Stimulated activated CD8-positive, alpha-beta memory T cell treated with anti-CD3 and anti-CD28 coated beads, Interleukin-7, amount 100 ng/mL, for 1 hour (primary cell): ENCODE measurements at places on chromosomes 6 and 20.

- no peak for DNase-seq
These were observed 19.3 kb upstream of the NCR2 start for GRCh38 chr6:41315943-41316620.

DNA sequence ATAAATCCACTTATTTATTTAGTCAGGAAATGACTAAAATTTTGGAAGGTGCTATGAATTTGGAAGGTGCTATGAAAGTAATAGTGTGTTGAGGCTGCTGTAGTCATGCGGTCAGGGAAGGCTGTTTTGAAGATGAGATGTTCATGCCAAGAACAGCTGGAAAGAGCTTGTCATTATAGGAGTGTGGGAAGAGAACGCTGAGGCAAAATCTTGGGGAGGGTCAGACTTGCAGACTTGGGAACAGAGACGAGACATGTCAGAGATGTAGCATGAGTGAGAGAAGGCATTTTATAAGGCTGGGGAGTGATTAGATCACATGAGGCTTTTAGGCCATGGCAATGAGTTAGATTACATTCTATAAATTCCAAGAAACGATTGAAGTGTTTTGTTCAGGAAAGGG, 124.0 kb upstream of the B3GAT2 start:
- no peak for DNase-seq

GRCh38 chr6:108897371-108897770, 49.1 kb downstream of the ARMC2 start:
- no peak for DNase-seq

DNA sequence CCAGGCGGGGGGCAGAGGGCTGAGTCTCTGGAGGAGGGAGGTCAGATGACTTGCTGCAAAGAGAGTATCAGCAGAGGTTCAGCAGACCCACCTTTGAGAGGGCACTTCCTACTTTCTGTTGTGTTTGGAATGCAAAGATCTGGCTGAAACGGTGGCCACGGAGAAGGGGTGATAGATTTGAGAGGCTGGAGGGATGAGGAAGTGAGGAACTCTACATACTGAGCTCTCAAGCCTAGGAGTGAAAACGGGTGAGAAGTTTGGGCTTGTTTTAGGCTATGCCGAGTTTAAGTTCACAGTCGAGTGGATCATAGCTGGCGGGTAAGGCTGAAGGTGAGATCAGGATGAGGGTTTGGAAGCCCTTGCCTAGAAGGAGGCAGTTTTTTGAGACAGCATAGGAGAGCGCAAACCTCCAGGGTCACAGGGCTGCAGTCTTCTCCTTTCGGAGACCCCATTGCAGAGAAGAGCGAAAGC, 477 bp upstream of the ITPA start:
- DNase-seq: no peak

DNA sequence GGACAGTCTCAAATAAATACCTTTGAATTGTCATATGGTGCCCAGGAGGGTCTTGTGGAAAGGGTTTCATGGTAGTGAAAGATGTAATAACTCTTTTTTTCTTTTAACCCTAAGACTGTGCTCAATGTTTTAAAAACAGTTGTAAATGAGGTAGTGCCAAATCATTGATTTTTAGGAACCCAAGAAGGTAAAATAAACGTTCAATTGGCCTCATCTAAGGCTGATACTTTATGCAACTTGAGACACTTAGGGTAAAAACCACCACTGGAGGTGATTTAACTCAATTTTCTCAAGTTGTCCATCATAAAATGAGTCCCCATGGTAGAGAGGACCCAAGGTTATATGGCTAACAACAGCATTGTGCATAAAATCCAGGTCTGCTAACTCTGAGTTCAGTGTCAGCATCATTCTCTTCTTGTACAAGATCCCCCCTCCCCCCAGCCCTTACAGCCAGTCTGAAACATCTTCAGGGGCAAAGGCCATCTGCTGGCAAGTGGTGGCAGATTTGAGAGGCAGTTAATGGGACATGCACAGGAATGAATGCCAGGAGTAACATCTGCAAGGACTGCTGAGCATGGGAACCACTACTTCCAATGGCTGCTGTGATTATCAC, 244.4 kb downstream of the GMPR start:
- DNase-seq: no peak

- DNase-seq: no peak
These were observed 535.0 kb downstream of the RFPL4B start for GRCh38 chr6:112881828-112882780.

DNA sequence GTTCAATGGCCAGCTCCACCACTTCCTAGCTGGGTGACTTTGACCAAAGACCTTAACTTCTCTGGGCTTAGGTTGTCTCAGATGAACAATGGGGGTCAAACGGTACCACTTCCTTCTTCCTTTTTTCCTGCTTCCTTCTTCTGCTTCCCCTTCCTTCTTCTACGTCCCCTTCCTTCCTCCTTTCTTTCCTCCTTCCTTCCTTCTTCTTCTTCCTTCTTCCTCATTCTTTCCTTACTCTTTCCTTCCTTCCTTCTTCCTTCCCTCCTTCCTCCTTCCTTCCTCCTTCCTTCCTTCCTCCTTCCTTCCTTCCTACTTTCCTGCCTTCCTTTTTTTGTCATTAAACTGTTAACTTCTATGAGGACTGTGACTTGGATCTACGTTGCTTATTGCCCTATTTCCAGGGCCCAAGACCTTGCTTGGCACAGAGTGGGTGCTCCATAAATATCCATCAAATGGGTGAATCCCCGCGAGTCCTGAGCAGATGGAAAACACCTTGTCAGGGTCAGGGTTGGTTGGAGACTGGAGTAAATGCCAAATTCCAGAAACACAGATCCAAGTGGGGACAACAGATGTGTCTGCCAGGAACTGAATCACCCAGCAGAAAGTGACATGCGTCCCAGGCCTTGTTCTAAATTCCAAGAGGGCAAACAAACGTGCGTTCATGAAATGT, 243.3 kb downstream of the PREX1 start:
- DNase-seq: no peak

- DNase-seq: no peak
These were observed 45.6 kb downstream of the LY86 start for GRCh38 chr6:6633898-6634734.
